Renal cortical epithelial cell (primary cell): ENCODE measurements at places on chromosomes 13 and 19. TPM values are rescaled to one million over a fixed set of nuclear protein-coding genes. Genes with fewer than 3 reads are reported as not detected.

SLC25A42 gene
- 1.2 and 4.5 TPM in 2 replicates for total RNA-seq

DNA sequence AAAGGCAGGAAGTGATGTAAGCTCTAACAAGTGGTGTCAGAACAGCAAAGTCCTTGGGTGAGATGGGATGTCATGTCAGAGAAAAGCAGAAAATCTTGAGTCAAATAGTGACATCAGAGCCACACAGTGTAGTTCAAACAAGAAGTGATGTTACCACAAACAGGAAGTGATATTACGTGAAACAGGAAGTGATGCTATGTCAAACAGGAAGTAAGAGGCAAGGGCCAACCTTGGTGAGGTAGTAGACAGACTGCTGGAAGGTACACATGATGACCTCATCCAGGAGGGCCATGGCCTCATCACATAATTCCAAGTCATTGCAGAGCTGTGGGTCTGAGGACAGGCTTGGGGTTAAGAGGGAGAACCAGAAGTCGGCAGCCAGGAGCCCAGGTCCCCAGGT lies 7.0 kb upstream of the MAMSTR start:
- DNase-seq, result no peak

DNA sequence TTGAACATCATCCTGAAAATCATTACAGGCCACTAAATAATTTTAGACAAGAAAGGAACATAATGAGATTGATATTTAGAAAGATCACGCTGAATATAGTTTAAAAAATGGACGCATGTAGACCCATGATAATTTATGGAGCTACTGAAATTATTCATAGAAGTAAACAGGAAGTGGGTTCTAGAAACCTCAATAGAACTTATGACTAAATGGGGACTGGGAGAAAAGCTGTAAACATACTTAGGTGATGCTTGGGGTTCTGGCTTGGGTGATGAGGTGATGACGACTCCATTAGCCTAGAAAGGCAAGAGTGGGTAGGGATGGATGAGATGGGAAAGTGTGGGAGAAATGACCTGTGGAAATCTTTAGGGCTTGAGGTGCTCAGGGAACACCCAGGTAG lies 484.0 kb downstream of the MYO16 start:
- no peak for DNase-seq

DNA sequence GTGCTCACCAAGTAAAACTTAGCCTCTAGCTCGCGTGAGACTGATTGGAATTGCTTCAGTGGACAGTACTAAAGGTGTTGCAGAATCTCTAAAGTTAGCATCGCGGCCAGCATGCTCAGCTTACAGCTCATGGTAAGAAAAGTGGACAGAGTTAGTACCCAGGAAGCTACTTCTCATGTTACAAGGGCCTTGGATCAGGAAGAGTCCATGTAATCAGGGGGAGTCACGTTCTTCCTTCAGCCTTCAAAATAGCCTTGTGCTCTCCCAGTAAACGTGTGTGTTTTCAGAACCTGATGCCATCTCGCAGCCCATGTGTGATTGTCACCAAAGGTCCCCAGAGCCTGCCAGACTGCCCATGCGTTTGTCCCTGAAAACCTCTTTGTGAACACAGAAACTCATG lies 195.8 kb upstream of the RNF113B start:
- peak; percentile 44 for DNase-seq
